AG04449 (cell line): ENCODE measurements at places on chromosomes 7 and 10.

DNA sequence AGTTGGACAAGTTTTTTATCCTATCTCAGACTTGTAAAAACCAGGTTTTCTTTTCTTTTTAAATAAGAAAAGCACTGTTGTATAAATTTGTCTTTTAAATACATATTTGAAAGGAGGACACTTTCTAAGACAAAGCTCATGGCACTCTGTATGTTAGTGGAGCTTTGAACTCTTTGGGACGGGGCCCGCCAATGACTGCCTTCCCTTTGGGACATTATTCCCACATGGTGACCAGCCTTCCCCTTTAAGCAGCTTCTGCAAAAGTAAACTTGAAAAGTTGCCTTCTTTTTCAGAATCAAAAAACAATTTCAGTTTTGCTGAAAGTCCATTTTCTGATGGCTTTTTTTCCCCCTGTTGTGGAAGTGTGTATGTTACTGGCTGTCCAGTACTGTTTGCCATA, 1.8 kb downstream of the CUX1 start:
- DNase-seq, result no peak

- DNase-seq, result no peak
Measured at GRCh38 chr10:49135575-49136313, 1.9 kb upstream of the FAM170B start.

GRCh38 chr7:159013181-159013690, 131.4 kb downstream of the VIPR2 start:
- DNase-seq, result no peak

DNA sequence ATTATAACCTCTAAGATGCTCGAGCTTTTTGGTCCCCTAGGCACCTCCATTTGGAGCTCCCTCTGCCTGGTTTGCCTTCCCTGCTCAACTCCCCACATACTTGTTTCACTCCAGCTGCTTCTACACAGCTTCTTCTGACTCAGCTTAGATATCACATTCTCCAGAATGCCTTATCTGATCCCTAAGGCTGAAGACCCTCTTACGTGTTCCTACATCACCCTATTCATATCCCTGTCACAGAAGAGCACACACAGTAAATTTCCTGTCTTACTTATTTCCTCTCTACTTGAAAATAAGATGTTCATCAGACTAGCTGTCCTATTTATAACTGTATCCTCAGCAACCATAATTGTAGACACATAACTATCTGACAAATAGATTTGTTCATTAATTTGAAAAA, 61.3 kb upstream of the RNF148 start:
- no peak for DNase-seq

DNA sequence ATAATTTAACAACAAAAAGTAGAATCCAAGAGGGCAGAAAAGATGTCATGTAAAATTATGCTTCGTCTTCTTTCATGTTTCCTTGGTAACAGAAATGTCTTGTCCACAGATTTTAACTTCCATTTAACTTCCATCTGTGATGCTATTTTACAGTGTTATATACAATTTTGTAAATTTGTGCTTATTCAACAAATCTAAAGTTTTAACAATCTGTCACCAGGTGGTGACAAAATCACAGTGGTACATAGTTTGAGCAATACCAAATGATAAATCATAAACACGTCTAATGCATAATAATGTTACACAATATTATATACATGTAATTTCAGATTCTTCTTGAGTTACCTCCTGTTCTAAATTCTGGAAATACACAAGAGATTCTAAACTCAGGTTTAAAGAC, 784.4 kb upstream of the CELF2 start:
- no peak for DNase-seq

GRCh38 chr7:128025380-128025779, 5.9 kb downstream of the LRRC4 start:
- DNase-seq, result no peak

GRCh38 chr7:12719981-12720865, 32.8 kb downstream of the ARL4A start:
- DNase-seq, result no peak

- DNase-seq, result no peak
Measured at GRCh38 chr7:121156825-121157224, 168.3 kb downstream of the CPED1 start.

- DNase-seq, result no peak
Measured at GRCh38 chr10:17460756-17461155, 6.4 kb upstream of the ST8SIA6 start.

DNA sequence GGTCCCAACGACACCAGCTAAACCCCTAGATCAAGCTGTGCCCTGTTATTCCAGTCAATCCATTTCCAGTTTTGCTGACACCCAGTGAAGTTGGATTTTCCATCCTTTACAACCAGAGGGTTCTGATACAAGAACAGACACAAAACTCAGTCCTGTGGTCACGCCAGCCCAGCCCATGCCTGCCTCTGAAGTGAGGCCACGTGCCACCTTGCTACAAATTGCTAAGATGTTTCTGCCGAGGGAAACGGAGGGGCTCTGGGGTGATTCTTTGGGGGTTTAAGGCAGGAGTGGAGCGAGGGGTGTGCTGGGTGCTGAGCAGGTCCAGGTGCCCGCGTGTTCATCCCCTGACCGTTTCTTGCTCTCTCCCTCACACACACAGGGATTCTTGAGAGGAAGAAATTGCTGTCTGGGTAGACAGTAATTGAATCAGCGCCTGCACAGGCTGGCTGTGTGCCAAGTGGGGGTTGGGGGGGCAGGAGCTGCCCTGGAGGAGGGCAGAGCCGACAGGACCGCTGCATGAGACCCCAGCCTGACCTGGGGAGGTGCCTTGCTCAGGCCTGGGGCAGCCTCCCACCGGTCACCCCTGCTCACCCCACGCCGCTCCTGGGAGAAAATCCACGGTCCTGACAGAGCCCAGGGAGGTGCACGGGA, 38.1 kb downstream of the ADAP1 start:
- no peak for DNase-seq

GRCh38 chr7:70408891-70409290, 723.1 kb upstream of the GALNT17 start:
- no peak for DNase-seq

- DNase-seq, result no peak
Measured at GRCh38 chr7:27242555-27243339, at the start of gene EVX1. Gene EVX1, plus strand, starts transcription at chr7:27242802. Its CDS starts 229 bp downstream, at chr7:27243031.

DNA sequence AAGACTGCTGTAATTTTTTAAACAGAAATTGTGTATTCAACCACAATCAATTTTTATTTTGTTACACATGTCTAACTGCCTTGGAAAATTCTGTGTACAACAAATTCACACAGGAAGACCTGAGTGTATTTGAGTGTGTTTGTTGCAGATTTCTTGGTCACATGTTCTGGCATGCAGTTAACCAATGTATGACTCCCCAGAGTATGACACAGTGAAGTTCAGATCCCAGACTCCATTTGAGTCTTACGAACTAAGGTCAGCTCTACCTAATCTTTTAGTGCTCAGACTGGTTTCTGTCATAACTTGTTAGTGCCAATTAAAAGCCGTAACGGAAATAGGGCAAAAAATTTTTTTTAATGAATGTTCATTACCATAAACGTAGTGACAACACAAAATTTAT, 5.8 kb downstream of the GNAI1 start:
- DNase-seq, result no peak

- no peak for DNase-seq
Measured at GRCh38 chr7:155618708-155619633, 25.5 kb upstream of the RBM33 start.

DNA sequence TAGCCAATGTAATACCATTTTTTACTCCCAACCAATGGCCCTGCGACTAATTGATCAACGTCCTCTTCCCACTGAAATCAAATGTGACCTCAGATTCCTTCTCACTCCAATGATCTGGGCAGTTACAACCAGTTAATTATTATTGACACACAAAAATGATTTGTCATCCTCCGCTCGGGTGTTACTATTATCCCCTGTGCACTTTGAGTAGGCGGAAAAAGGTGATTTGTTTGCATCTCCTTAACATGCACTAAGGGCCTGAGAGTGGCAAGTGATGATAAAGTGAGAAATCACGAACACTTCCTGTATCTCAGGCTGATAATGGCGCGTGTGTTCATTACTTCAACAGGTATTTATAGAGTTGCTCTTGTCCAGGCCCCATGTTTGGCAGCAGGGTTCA, 40.9 kb upstream of the PNLIP start:
- DNase-seq, result no peak

GRCh38 chr7:66237906-66238772, 33.0 kb downstream of the TPST1 start:
- no peak for DNase-seq

DNA sequence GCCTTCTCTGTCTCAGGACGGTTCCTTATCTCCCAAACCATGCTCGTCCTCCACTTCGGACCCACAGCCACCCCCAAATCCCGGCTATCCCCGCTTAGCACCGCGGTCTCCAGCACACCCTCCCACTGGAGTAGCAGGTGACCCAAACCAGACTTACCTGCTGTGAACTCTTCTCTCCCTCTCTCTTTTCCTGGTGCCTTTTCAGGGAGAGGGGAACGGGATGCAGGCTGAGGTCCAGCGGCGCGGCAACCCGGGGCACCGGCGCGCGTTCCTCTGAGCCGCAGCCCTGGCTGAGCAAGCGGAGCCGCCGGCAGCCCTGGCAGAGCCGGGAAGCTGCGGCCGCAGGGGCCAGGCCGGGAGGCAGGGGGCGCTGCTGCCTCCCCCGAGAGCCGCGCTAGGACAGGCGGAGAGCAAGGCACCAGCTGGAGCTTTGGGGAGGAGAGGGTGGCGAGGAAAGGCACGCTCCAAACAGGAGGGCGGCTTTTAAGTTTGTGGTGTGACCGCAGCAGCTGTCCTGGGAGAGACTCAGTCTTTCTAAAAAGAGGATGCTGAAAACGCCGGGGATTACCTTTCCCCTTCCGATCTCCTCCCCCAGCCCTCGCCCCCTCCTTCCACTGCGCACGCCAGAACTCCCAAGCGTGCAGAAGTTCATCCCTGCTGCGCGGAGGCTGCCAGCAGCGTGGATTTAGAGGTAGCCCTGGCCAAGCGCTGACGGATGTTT, at the start of gene SEMA3D:
Gene SEMA3D (minus strand): TSS at position 536 of the 721 bp plus-strand sequence. CDS start 65,165 bp downstream, outside the sequence.
- DNase-seq, result no peak

DNA sequence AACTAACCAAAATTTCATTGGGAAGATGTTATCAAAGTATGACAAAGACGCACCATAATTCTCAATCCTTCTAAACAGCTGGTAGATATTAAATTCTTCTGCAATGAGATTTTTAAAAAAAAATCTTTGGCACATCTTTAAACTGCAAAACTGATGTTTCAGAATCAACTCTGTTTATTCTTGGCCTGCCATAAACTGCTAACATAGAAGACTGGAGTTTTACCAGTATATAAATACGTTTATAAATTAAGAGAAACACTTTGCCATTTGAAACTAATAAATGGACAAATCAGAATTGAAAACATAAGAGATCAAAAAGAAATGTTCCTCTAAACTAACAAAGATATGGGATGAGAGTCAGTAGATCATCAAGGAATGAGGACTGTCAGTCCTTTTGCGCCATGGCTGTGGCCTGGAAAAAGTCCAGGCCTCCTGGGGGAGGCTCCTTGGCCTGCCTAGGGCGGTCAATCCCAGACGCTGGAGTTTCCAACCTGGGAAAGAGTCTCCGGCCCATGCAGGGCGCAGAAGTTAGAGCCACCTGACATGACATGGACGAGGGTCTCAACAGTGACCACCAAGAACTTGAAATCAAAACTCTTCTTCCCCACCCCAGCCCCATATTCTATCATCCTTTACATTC, 34.2 kb upstream of the NEBL start:
- no peak for DNase-seq

- DNase-seq, result no peak
Measured at GRCh38 chr7:1106063-1106792, 18.3 kb downstream of the GPER1 start.

DNA sequence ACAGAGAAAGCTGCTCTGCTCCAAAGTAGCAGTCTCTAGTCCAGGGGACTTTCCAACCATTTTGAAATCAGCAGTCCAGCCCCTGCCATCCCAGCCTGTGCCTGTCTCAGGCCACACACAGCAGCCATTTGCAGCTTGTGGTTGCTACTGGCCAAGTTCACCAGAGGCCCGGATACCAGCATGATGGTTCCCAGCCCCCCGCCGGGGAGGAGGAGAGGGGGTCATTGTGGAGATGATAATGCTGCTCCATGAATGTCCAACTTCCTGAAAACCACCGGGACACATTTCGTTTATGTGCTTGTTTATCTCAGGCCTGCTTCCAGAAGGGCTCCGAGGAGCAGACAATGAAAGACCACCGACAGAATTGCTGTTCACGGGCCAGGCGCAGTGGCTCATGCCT, 160.0 kb downstream of the UBE2H start:
- DNase-seq, result no peak

DNA sequence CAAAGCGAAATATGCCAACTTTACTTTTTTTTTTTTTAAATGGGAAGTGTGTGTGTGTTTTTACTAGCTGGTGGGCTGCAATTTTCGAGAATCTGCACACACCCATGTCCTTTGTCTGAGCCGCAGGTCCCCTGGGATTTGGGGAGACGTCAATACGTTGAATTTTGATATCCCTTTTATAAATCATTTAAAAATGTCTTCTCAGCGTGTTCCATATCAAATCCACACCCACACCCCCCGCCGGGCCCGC, 404 bp upstream of the FMC1 start:
- DNase-seq, result no peak

DNA sequence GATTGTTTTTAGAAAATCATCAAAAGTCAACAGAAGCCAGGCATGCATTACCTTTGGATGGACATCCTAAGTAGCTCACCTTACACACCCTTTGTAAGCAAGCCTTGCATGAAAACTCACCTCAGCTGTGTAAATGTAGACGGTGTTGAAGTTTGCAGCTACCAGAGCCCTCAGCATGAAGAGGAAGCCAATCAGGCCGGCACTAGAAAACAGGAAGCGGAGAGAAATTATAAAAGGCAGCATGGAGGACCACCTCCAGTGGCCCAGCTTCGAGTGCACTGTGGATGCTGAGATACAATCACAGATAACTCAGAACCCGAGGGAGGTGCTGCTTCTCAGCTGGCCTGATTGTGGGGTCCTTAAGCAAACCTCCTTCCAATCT, 75.3 kb downstream of the SVOPL start:
- DNase-seq, result no peak

- DNase-seq, result no peak
Measured at GRCh38 chr10:52064084-52064845, 249.8 kb upstream of the DKK1 start.

DNA sequence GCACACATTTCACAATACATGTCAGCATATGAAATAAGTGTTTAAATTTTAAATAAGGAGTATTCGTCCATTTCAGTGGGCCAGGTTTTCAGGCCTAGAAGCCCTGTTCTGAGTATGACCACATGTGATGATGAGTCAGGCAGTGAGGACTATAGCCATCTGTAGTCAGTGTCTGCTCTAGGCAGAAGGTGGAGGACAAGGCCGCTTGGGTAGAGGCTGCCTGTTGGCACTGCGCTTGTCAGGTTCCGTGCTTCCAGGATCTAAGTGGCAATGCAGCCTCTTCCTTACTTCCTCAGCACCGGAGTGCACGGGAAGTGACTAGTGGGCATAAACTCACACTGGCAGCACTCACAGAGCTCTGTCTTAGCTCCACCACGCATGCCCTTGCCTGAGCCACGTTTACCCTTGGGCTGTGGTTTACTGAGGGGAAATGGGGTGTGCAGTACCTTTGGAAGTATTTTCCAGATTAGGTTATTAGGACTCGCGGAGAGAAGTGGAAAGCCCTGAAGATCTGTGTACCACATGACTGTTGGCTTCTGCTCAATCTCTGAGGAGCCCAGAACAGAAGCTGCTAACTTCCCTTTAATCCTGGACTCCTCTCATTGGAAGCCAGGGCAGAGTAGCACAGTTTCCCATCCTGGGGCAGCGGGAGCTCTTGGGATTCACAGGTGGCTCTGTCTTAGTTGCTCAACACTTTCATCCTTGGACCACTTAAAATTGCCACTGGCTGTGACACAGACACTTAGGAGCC, 87.5 kb upstream of the GJD4 start:
- no peak for DNase-seq
